ENCODE measurements at places on chromosomes 12 and 14. TPM values are rescaled to one million over a fixed set of nuclear protein-coding genes. Genes with fewer than 3 reads are reported as not detected.

DNA sequence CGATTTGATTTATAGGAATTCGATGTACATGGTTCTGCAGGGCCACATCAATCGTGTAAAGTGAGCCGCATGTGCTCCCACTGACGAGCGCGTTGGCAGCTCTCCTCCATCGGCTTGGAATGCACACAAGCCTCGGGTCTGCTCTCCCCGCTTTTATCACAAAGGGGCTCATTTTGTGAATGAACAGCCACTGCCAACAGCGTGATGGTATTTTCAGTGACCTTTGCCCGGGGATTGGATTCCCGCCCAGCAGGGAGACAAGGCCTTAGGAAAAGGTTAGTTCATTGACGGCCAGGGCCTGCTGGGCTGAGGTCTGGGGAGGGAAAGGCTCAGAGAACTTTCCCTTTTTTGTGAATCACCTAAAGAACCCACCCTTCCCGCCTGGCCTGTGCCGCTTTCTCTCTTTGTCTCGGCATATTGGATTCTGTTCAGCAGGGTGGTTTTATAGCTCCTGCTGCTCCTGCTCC lies 232.1 kb downstream of the MSRB3 start:
- no peak overlapping the region for H3K4me3 ChIP-seq
- H3K27ac ChIP-seq: no peak overlapping the region
- no peaks in the 10 kb centered on the region for H3K36me3 ChIP-seq
- peaks cover 8% of the 10 kb centered on the region for H3K27me3 ChIP-seq
- no peaks in the 10 kb centered on the region for H3K4me1 ChIP-seq

CLEC2D gene
- total RNA-seq: 270 TPM

C12orf54 gene
- total RNA-seq: not detected

- H3K27me3 ChIP-seq: no peaks in the 10 kb centered on the region
- no peak overlapping the region for H3K27ac ChIP-seq
- no peaks in the 10 kb centered on the region for H3K36me3 ChIP-seq
- H3K4me1 ChIP-seq: no peaks in the 10 kb centered on the region
- no peak overlapping the region for H3K4me3 ChIP-seq
Measured at GRCh38 chr14:74979442-74980397, 23.0 kb upstream of the EIF2B2 start.

SNAPC1 gene
- total RNA-seq: 10.2 TPM

DNA sequence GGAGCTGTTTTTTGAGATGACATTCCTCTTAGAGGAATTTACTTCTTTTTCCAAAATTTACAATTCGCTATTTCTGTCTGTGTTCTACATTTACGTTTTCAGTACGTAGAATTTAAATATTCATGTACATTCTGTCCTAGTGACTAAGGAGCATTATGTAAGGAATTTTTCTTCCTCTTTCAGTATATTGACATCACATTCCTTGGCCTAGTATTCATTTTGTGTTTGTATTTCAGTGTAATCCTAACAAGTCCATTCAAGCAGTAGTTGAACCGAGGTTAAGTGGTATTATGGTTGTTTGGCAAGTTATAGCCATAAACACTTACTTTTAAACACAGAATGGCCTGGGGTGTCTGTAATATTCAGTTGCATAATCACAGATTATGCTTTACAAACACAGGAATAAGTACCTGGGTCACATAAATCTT lies 465.2 kb downstream of the PCNX1 start:
- peak overlapping the region; percentile 29 for H3K27ac ChIP-seq
- H3K4me1 ChIP-seq: peaks cover 21% of the 10 kb centered on the region
- DNase-seq: no peak
- H3K27me3 ChIP-seq: no peaks in the 10 kb centered on the region

CTSG gene
- not detected for total RNA-seq

CABP1 gene
- total RNA-seq: 2.0 TPM

GRCh38 chr12:118271770-118272417 lies 100.8 kb downstream of the TAOK3 start:
- no peaks in the 10 kb centered on the region for H3K27me3 ChIP-seq
- H3K27ac ChIP-seq: no peak overlapping the region
- H3K36me3 ChIP-seq: peaks cover 8% of the 10 kb centered on the region
- DNase-seq: no peak

IRF2BPL gene
- 34.8 TPM for total RNA-seq

- no peaks in the 10 kb centered on the region for H3K27me3 ChIP-seq
- peaks cover 13% of the 10 kb centered on the region for H3K4me1 ChIP-seq
- H3K4me3 ChIP-seq: no peak overlapping the region
- no peak for DNase-seq
Measured at GRCh38 chr14:50353126-50353525, 41.0 kb downstream of the DMAC2L start.

DNA sequence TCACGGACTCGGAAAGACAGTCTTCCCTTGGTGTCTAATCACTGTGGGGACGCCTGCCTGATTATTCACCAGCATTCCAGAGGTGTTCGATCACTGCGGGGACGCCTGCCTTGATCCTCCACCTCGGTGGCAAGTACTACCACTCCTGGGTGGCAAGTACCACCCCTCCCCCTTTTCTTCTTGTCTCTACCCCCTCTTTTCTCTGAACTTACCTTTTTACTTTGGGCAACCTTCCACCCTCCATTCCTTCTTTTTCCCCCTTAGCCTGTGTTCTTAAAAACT lies 12.0 kb upstream of the LGMN start:
- H3K27ac ChIP-seq: no peak overlapping the region
- peaks cover 18% of the 10 kb centered on the region for H3K27me3 ChIP-seq
- no peak for DNase-seq
- H3K4me1 ChIP-seq: peaks cover 19% of the 10 kb centered on the region
- H3K36me3 ChIP-seq: peaks cover 1% of the 10 kb centered on the region

NCAPD2 gene
- 167 TPM for total RNA-seq

DNA sequence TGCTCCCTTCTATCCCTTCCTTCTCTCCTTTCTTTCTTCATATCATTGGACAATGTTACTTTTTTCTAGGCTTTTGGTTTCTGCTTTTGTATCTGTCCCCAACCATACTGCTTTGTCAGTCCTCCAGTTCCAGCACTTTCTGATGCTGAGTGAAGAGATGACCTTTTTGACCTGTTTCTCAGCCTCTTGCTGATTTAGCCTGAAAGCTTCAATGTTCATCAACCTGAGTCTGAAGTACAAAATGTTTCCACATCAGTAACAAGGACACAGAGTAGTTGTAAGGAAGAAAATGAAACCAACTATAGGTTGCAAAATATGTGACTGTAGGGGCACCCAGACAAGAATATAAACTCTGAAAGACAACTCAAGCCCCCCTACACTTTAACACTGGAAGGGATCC lies 25.2 kb upstream of the AKAP6 start:
- no peaks in the 10 kb centered on the region for H3K4me1 ChIP-seq
- no peak overlapping the region for H3K27ac ChIP-seq
- H3K27me3 ChIP-seq: no peaks in the 10 kb centered on the region
- H3K36me3 ChIP-seq: no peaks in the 10 kb centered on the region

DNA sequence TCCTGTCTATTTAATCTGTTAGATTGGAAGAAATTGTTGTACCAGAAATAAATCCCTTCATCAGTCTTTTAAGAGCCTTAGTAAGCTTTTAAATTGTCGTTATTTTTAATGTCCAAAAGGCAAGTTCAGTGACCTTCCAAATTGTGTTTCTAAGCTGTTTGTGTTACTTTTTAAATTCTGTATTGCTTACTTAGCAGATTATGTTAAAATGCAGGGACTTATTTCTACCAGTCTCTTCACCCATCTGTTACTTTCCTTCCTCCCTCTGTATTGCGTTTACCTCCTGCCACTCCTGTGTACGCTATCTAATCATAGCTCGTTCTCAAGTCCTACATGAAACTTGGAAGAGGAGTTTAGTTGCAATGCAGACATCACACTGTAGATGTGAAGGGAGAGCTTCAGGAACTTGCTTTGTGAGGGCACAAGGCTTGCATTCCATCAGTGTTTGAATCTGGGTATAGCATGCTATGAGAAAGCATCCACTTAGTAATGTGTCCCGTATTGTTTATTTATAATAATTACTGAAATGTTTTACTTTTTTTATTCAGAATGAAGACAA lies 406.5 kb upstream of the RGS6 start:
- H3K36me3 ChIP-seq: peaks cover 24% of the 10 kb centered on the region
- H3K27ac ChIP-seq: no peak overlapping the region
- H3K4me1 ChIP-seq: peaks cover 16% of the 10 kb centered on the region
- DNase-seq: no peak
